ENCODE measurements at places on chromosomes 12 and 14.

DNA sequence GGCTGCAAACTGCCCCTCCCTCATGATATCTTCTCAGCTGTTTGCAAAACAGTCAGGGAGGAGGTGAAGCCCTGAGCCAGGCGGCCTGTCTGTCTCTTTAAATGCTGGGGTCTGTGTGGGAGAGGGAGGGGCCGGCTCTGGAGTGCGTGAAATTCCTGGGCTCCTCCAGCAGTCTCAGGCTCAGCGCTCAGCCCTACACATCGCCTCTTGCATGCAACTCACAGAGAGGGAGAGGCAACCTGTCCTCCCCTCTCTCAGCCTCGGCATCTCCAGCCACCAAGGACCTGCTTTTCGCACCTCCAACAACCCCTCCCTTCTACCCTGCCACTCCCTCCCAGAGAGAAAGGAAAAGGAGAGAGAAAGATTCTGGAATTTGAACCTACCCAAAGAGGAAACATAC is at the start of gene NRXN3:
Gene NRXN3, plus strand, starts transcription at position 171 of the 400 bp plus-strand sequence. CDS start 72,721 bp downstream, outside the sequence.
- no peak for DNase-seq

GRCh38 chr12:79191391-79191790 is 326.8 kb downstream of the SYT1 start:
- no peak for DNase-seq

DNA sequence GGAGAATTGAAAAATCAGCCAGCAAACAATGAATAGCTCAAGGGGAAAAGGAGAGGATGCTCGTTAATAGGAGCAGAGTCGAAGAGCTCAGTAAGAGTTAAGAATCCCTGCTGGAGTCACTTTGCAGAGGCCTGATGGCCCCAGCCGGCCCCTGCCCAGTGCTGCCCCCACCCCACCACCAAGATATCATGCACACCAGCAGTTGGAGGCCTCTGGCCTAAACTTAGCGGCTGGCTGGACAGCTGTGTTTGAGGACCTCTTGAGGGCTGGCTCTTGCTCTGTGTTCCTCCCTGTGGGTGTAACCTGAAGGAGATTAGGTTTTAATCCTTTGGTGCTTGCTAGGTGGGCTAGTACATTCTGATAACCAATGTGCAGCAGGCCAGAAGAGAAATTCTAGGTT is 142.0 kb downstream of the PLXNC1 start:
- DNase-seq: no peak

DNA sequence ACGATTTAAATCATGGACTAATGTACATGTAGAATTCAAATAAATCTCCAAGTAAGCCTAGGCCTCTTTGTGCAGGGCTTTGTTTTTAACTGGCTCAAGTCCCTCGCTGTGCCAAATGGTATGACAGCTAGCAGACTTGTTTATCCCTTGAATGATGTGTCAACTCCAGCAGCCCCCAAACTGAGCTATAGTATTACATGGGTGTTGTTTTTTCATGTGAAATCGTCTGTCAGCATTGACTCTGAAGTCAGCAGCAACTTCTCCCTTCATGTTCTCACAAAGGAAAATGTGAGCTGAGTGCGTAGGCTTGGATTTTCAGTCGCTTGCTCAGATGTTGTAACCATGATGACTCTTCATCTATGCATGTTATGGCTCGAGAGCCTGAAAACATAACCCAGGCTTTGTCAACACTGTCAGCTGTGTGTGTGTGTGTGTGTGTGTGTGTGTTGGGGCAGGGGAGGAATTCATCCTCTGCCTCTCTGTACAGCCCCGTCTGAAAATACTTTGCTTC is 73.3 kb downstream of the PTHLH start:
- DNase-seq: no peak

DNA sequence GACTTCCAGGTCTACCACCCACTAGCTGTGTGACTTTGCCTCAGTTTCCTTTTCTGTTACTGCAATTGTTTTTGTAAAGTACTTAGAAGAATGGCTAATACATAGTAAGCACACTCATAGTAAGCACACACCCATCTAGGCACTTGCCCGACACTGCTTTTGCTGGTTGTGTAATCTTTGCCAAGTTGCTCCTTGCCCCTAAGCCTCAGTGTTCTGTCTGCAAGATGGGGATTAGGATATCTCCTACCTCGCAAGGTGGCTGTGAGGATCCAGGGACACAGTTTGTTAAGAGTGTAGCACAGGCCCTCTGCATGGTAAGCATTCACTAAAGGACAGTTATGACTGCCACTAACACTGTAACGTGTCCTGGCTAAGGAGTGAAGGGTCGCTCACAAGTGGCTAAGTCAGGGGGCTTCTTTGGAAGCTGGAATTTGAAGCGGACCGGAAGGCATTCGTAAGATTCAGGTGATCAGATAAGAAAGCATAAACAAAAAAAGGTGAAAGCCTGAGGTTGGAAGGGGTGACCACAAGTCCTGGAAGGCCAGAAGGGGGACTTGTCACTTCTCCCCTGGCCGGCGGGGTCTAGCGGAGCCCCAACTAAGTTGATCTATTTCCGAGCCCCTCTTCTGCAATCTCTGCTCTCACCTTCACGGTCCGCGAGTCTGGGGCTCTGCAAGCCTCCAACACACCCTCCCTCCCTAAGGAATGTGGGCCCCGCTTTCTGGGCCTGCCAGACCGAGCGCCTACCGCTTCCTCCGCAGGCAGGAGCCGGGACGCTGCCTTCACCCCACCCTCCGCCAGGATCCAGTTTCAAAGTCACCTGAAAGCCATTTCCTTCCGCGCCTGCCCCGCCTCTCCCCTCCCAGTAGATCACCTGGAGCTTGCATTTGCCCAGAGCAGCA is 1.5 kb upstream of the PLEKHG3 start:
- no peak for DNase-seq

- DNase-seq: peak; percentile 2
These were observed 93.6 kb downstream of the TTC7B start for GRCh38 chr14:90722590-90722989.

DNA sequence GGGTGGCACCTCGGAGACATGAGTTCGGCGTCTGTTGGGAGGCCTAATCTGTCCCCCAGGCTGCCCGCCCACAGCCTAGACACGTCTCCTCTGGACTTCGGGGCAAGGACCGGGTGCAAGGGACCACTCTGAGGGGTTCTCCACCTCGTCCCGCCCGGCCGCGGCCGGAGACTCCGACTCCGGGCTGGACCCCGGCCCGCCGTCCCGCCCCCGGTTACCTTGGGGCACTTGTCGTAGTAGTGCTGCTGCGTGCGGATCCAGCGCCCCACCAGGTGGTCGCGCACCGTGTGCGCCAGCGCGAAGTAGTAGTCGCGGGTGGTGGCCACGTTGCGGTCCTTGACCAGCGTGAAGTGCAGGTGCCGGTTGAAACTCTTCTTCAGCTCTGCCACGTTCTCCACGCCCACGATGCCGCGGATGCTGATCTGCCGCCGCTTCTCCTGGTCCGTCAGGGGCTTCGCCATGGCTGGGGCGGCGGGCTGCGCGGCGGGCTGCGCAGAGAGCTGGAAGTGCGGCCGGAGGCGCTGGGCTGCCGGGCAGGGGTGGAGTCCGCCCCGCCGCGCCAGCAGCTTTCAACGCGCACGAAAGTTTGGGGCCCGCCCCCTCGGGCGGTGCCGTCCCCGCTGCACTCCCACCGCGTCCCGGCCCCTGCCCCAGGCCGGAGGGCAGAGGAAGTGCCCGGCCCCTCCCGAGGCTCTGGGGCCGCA is at the start of gene PYGL:
Gene PYGL, minus strand, starts transcription at position 541 of the 704 bp plus-strand sequence. Its CDS starts 80 bp downstream, at position 461.
- DNase-seq: peak; percentile 70

GRCh38 chr12:76946446-76946845 is 67.6 kb upstream of the CSRP2 start:
- no peak for DNase-seq

GRCh38 chr14:70043001-70043400 is 145.8 kb downstream of the SLC8A3 start:
- DNase-seq: no peak

DNA sequence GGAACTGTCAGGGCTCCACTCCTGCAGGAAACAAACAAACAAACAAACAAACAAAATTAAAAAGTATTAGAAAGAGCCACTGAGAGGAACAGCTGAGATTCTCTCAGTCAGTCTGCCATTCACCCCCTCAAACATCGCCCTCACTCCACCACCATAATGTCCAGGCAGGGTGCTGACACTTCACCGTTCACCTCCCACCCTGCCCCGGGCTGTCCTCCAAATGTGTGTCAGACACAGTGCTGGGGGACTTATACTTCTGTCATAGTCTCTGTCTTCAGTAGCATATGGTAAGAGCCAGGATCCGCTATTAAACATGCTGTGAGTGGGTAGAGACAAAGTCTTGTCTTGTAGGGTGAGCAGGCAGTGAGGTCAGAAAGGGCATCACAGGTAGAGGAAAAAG is 28.3 kb downstream of the KRT18 start:
- no peak for DNase-seq

DNA sequence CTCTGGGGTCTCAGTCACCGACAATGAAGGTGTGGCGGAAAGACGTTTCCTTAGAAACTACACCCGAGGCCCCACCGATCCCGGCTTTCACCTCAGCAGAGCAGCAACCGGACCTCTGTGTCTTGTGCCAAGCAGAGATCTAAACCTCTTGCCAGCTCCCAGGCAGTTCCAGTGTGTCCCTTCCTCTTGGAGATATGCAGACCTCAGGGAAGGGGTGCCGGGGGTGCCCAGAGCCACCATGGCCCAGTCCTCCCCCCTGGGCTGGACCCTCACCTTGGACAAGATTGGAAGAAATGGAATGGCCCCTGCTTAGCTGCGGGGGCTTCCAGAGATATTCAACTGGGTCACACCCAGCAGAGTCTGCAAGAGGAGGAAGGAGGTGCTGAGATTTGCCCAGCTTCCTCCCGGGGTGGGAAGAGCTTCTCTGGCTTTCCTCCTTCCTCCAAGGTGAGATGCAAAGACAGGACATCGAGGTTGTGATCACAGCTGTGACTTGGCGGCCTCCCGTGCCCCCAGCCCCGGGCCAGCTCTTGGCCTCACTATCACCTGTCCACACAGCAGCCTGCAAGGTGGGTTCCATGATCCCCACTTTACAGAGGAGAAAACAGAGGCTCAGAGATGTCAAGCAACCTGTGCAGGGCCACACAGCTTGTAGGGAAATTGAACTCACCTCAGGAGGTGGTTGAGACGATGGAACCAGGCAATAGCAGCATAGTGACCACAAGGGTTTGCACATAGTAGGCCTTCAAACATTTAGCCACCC is 281.7 kb upstream of the RTL1 start:
- no peak for DNase-seq

GRCh38 chr12:60230056-60230455 is 634.2 kb downstream of the SLC16A7 start:
- DNase-seq: no peak

GRCh38 chr14:99693918-99694317 is 9.8 kb downstream of the CYP46A1 start:
- no peak for DNase-seq

GRCh38 chr14:50023671-50024490 is 92.5 kb downstream of the VCPKMT start:
- DNase-seq: no peak

DNA sequence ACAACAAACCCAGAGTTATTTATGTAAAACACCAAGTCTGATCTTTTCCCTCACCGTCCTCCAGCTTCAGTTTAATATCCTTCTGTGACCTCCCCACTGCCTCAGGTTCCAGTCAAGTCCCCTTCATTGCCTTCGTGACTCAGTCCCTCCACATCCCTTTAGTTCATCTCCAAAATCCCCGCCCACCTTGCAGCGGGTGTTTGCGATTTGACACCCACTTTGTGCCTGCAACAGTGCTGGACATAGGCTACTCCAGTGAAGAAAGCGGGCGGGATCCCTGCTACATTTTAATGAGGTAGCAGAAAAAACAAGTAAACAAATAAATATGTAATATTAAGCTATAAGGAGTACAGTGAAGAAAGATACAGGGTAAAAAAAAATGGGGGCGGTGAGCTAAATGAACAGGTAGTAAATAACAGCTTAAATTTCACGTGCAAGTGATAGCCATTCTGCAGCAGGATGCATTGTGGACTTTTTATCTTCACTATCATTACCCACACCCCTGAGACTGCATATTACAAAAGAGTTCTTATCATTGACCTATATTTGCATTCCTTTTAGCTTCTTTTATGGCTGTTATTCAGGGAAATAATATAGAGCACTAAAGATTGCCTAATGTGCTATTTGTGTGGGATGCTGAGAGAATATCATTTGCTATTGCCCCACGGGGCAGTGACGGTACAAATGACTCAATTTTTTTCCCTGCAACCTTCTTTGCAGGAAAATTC is 222.8 kb upstream of the NUDT4 start:
- no peak for DNase-seq

DNA sequence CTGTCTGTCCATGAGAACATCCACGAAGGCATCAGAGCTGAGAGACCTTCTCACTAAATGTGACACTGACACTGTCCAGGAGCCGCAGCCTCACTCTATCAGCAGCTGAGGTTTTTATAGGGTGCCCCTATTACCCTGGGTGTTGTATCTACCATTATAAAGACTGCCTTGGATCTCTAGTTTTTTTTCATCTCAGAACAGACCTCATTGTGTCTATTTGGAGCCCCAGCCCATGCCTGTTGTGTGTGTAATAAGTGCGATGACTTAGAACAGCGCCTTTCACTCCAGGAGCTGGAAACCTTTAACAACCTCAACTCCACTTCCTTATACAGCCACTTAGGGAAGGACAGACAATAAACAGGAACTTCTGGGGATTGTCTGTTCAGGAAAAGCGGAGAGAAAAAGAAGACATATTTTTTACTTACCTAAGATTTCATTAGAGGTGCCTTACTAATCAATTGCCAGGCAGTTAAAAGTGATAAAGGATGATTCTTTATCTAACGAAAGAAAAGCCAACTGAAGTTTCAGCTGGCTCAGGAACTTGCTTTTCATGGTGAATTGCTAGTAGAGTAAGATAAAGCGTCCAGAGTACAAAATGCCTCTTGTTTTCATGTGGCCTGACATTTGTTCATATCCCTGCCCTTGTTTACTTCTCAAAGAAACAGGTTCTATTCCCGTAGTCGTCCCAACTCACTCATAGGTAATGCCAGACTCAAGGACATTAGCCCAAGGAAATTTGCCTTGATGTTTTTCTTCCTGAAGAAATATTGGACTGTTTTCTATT is 420.6 kb downstream of the RAD51B start:
- DNase-seq: no peak

GRCh38 chr14:73884438-73885190 is 2.0 kb upstream of the ZNF410 start:
- DNase-seq: no peak

DNA sequence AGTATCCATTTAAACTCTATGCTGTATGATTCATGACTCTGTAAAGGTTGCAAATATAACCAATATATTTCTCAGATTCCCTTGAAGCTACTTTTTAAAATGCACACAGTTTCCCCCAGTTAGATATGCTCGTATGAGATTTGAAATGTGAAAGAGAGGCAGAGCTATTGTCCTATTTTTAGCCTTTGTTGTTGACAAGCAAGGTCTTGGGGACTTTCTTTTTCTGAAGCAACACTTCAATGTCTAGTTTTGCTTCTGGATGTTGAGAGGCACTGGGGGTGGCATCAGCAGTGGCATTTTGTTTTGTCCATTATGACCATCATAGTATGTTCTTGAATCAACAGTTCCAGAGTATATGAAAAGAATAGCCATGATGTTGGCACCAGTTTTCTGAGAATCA is 63.4 kb downstream of the ASCL1 start:
- DNase-seq: no peak
